ENCODE measurements at places on chromosomes 6 and 20.

DNA sequence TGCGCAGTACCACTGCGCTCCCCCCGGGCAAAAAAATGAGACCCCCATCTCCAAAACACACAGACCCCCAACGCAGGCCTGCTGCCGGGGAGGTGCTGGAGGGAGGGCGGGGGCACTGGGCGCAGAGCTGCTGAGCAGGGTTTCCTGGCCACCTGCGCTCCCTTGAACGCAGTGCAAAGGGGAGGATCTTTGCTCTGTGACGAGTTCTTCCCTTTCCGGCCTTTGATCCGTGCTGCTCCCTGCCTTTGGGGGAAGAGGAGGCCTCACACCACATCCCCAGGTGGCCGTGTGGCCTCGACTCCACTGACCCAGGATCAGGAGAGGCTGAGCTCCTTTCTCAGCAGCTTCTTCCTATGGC is 8.9 kb upstream of the COL20A1 start:
- no peak for DNase-seq

DNA sequence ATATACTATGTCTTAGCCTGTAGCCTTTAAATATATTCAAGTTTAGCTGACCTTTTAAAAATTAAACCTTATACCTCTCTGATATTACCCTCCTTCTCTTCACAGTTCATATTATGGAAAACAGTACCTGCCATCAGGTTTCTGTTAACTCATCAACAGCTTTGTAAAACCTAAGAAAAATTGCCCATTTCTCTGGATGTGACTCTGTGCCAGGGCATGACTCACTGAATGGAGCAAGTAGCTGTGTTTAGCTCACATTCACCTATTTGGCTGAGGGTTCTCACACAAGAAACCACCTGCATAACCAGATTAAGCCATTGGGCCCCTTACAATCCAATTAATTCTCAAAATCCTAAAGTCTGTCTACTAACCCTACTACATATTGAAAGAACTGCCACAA is 678.8 kb upstream of the MARCKS start:
- no peak for DNase-seq

DNA sequence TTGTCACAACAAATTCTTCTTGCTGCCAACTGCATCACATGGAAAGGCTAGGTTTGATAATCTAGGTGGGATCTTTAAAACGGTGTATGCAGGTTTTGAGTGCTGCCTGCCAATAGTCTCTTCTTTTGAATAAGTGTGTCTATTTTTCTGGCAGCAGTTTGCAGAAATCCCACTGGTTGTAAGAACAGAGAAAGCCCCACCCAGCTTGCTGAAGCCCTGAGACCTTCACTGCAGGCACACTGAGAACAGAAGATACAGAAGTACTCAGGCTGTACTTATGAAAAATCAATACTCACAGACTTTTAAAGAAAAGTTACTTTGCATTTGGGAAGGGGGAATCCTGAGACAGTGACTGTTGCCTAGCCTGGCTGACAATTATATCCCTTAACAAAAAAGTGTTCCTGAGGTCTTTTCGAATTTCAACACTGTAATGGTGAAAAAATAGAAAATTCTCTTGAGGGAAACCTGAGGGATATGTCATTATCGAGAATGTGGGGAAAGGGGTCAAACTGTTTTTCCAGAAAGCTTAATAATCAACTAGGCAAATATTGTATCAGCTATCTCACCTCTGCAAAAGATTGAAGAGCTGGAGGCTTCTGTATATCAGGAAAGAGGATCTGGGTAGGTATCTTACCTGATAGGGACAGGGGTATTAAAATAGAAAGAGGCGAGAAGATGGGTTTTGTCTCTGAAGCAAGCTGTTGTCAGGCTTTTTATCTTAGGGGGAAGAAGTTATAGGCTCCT is 199.9 kb downstream of the LRFN2 start:
- no peak for DNase-seq

DNA sequence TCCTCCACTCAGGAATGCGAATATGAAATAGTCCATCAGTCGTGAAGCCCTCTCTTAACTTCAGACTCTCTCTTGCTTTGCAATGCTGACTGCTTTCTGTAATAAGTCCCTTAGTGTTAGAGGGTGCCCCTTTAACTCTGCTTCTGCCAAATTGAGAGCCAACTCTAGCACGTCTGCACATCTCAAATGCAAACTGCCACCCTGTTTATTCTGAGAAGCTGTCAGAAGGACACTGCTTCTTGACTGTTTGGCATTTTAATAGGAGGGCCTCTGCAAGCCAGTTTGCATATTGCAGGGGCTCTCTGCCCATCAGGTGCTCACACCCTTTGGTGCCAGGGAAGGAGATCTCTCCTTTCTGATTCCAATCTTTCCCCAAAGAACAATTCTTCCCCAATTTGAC is 589.8 kb upstream of the CDH4 start:
- no peak for DNase-seq

DNA sequence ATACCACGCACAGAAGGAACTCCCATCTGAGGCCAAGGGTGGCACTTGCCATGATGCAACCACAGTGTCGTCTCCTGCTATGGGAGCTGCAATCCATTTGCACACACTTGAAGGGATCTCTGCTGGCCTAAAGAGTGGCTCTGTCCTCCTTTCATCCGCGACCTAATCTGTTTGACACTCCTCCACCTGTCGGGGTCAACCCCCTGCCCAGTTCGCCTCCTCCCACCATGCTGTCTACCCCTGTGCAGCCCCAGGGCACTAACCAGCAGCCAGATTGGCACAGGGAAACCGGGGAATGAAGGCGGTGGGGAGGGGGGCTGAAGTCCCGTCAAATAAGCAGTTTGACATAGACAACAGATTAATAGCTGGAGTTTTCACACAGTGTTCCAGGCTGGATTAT is 58.1 kb upstream of the FOXQ1 start:
- no peak for DNase-seq
